ENCODE measurements at places on chromosomes 2 and 18.
A peak's percentile ranks its signal among the peaks of the same experiment; 100 is the strongest.

DNA sequence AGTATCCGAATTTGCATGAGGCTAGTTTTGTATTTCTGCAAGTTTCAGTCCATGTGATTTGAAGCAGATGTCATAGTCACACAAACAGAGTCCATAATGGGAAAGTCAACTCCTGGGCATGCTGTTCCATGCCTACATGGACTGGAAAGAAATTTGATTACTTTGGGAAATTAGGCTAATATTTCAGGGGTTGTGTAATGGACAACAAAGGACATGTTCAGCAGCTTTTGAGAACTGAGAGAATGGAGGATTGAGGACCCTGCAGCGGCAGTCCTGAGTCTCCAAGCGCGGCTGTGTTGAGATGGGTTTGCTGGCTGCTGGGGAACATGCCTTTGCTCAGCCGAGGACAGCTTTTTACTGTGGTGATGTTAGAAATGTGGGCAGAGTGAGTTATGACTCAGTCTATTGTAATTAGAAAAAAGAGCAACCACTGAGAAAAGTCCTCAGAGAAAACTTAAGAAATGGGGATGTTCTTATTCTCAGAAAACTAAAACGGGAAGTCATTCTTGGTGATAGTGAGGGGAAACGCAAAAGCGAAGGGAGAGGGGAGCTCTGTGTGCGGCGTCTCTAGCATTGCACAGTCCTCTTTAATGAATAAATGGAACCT, 149.2 kb downstream of the FAM210A start:
- H3K27ac ChIP-seq, result peak overlapping the region; percentile 63
- no peaks in the 10 kb centered on the region for H3K27me3 ChIP-seq
- no peaks in the 10 kb centered on the region for H3K36me3 ChIP-seq
- H3K4me3 ChIP-seq, result peak overlapping the region; percentile 1

DNA sequence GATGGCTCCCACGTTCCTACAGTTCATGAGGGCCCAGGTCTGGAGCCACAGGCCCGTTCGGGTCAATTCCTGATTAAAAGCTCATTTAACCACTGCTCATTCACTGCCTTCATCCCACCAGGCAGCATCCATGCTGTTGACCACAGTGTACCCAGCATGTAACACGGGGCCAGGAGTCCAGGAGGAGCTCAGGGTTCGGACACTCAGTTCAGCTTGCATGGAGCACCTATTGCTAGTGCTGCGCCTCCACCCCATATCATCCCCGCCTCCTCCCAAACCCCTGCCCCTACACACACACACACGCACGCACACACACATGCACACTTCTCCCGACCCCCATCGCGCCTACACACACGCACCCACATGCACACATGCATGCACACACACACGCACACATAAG, 72.9 kb upstream of the SNTG2 start:
- no peaks in the 10 kb centered on the region for H3K4me1 ChIP-seq
- no peak overlapping the region for H3K4me3 ChIP-seq
- DNase-seq, result no peak
- no peaks in the 10 kb centered on the region for H3K36me3 ChIP-seq
- peaks cover 15% of the 10 kb centered on the region for H3K27me3 ChIP-seq

DNA sequence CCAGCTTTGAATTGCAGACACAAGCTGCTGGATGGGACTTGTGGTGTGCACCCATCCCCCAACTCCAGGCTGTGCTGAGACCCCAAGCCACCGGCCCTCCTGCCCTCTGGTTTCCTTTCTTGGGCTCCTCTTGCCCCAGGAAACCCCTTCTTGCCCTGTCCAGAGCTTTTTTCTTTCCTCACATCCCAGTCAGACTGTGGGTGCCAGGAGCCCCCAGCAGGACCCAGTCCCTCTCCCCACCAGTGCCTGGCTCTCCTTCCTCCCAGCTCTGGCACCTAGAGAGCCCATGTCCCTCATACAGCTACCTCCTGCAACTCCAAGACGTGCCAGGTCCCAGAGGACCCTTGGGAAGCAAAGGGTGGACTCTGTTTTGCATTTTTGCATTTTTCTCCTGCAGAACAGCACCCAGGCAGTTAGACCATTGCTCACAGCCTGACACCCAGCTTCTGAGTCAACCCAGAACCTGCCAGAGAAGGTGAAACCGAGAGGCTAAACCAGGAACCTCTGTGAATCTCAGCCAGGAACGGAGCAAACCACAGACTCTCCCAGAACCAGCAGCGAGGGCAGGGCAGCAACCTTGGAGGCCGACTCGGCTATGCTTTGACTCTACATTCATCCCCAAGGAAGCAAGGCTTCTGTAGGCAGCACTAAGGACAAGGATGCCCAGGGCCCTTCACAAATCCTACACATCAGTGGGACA, 221.1 kb downstream of the ANAPC1 start:
- H3K4me3 ChIP-seq, result no peak overlapping the region
- DNase-seq, result no peak
- H3K27me3 ChIP-seq, result no peaks in the 10 kb centered on the region
- H3K27ac ChIP-seq, result peak overlapping the region; percentile 89

- H3K36me3 ChIP-seq, result peaks cover 6% of the 10 kb centered on the region
- peaks cover 21% of the 10 kb centered on the region for H3K4me1 ChIP-seq
- H3K27me3 ChIP-seq, result no peaks in the 10 kb centered on the region
- H3K4me3 ChIP-seq, result no peak overlapping the region
- H3K27ac ChIP-seq, result no peak overlapping the region
These were observed 74.0 kb downstream of the AGPS start for GRCh38 chr2:177466337-177467195.

GRCh38 chr2:187875261-187876141, 321.3 kb upstream of the TFPI start:
- no peaks in the 10 kb centered on the region for H3K36me3 ChIP-seq
- H3K27ac ChIP-seq, result no peak overlapping the region
- H3K27me3 ChIP-seq, result no peaks in the 10 kb centered on the region
- H3K4me1 ChIP-seq, result peaks cover 11% of the 10 kb centered on the region

- no peaks in the 10 kb centered on the region for H3K27me3 ChIP-seq
- peak overlapping the region; percentile 97 for H3K27ac ChIP-seq
- no peak overlapping the region for H3K4me3 ChIP-seq
- no peaks in the 10 kb centered on the region for H3K36me3 ChIP-seq
These were observed 2.7 kb upstream of the GKN1 start for GRCh38 chr2:68971591-68972231.

- DNase-seq, result no peak
- H3K27ac ChIP-seq, result no peak overlapping the region
- H3K36me3 ChIP-seq, result no peaks in the 10 kb centered on the region
- H3K27me3 ChIP-seq, result no peaks in the 10 kb centered on the region
- no peak overlapping the region for H3K4me3 ChIP-seq
These were observed 660.4 kb upstream of the SALL3 start for GRCh38 chr18:78319264-78319663.
